ENCODE measurements at places on chromosomes 12 and 14. TPM values are rescaled to one million over a fixed set of nuclear protein-coding genes. Genes with fewer than 3 reads are reported as not detected.

OTOGL gene
- total RNA-seq, result not detected

DNA sequence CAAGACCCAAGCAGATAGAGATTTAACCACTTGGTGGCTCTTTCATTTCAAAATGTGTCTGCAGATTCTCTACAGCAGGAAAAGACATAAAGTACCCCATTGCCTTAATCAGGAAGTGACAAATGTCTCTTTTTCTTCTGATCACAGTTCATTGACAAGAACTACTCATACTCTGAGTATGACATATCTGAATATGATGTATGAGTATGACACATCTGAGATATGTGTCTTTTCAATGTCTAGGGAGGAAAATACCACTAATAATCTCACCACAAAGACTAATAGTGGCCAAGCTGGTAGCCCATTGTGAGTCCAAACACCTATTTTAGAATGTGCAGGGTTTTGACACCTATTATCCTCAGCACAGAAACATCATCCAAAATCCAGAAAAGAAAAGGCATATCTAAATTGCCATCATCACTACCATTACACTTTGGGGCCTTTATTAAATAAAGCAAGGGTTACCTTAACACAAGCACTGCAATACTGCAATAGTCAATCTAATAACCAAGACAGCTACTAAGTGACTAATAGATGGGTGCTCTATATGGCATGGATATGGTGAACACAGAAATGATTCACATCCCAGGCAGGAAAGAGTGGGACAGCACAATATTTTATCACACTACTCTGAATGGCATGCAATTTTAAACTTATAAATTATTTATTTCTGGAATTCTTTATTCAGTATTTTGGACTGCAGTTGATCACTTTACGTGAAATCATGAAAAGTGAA is 243.7 kb upstream of the FAR2 start:
- no peak overlapping the region for H3K27ac ChIP-seq
- H3K27me3 ChIP-seq, result no peaks in the 10 kb centered on the region
- H3K4me3 ChIP-seq, result no peak overlapping the region
- no peaks in the 10 kb centered on the region for H3K4me1 ChIP-seq
- H3K36me3 ChIP-seq, result no peaks in the 10 kb centered on the region

DNA sequence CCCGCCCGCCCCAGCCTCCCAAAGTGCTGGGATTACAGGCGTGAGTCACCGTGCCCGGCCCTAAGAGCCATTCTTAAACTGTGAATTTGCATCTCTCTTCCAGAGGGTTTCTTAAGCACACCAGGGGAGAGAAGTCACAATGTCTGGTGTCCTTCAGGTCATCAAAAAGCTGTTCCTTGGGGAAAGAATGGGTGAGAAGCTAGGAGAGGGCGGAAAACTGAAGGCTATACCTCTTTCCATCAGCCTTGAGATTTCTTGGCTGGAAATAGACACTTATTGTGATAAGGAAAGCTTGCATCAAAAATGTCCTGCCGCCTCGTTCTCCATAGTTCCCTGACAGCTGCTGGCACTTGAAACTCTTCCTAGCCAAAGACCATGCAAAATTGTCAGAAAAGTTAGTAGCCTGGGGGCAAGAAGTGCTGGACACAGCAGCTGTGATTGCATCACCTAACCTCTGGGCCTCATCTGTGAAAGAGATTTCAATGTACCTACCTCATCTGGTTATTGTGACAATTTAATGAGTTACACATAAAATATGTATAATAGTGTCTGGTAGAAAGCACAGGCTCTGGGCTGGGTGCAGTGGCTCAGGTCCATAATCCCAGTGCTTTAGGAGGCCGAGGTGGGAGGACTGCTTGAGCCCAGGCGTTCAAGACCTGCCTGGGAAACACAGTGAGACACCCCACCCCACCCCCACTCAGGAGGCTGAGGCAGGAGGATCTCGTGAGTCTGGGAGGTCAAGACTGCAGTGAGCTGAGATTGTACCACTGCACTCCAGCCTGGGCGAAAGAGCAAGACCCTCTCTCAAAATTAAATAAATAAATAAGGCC is 9.7 kb upstream of the UBC start:
- peaks cover 19% of the 10 kb centered on the region for H3K4me1 ChIP-seq
- H3K27ac ChIP-seq, result no peak overlapping the region
- no peaks in the 10 kb centered on the region for H3K27me3 ChIP-seq

- no peak overlapping the region for H3K27ac ChIP-seq
- H3K4me1 ChIP-seq, result no peaks in the 10 kb centered on the region
- H3K36me3 ChIP-seq, result no peaks in the 10 kb centered on the region
- H3K27me3 ChIP-seq, result no peaks in the 10 kb centered on the region
These were observed 879.4 kb downstream of the SLC6A15 start for GRCh38 chr12:84033162-84033561.

DNA sequence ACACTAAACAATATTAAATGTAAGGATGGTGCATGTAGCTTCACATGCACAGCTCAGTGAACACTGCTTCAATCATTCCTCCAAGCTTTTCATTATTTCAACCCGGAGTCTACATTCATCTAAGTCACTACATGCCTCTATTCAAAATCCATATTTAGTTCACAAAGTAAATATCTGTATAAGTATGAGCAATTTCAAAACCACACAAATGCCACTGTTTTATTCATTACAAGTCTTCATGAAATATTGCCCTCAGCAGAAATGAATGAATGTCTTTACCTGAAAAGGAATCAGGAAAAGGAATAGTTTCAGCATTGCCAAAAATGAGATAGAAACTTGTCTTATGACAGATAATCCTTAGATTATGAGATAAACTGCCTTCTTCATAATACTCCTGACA is 149.4 kb downstream of the SLC38A4 start:
- H3K27me3 ChIP-seq, result no peaks in the 10 kb centered on the region
- no peaks in the 10 kb centered on the region for H3K36me3 ChIP-seq
- DNase-seq, result no peak
- H3K27ac ChIP-seq, result no peak overlapping the region
- no peak overlapping the region for H3K4me3 ChIP-seq

GRCh38 chr14:65333943-65334687 is 78.4 kb upstream of the FUT8 start:
- H3K36me3 ChIP-seq, result no peaks in the 10 kb centered on the region
- H3K27ac ChIP-seq, result no peak overlapping the region
- no peaks in the 10 kb centered on the region for H3K4me1 ChIP-seq
- H3K4me3 ChIP-seq, result no peak overlapping the region

DNA sequence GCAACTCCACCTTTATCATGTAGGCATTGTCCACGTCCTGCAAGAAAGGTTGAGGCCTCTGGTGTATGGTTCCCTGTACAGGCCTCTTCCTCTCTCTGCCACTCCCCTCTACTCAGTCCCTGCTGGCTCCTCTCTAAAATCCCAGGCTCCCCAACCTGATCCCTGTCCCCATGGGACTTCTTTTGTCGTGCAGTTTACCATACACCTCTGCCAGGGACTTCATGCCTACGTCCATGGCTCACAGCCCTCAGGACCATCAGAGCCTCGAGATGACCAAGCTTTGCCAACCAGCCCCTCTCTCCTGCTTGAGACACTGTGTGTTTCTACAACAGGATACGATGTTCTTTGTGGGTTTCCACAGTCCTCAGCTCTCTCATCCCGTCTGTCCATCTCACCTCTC is 2.9 kb downstream of the KRT2 start:
- H3K4me1 ChIP-seq, result no peaks in the 10 kb centered on the region
- DNase-seq, result no peak
- no peaks in the 10 kb centered on the region for H3K27me3 ChIP-seq
- H3K36me3 ChIP-seq, result no peaks in the 10 kb centered on the region

DNA sequence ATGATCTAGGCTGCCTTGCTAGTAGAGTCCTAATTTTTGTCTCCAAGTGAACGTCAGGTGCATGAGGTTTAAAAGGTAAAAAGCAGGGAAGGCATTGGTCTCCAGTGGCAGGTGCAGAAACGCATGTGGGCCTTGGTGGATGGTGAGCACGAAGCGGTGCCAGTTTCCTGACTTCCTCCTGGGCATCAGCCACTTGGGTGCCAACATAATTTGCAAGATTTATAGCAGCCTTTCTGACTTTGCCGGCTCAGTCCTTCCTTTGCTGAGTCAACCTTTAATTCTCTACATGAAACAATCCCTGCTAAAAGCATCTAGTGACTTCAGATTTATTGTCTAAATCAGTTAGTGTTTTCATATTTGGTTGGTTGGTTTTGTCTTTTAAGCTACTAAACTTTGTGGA is 355.7 kb upstream of the TMEM132C start:
- no peak overlapping the region for H3K27ac ChIP-seq
- no peaks in the 10 kb centered on the region for H3K27me3 ChIP-seq
- H3K36me3 ChIP-seq, result no peaks in the 10 kb centered on the region
- DNase-seq, result no peak

DNA sequence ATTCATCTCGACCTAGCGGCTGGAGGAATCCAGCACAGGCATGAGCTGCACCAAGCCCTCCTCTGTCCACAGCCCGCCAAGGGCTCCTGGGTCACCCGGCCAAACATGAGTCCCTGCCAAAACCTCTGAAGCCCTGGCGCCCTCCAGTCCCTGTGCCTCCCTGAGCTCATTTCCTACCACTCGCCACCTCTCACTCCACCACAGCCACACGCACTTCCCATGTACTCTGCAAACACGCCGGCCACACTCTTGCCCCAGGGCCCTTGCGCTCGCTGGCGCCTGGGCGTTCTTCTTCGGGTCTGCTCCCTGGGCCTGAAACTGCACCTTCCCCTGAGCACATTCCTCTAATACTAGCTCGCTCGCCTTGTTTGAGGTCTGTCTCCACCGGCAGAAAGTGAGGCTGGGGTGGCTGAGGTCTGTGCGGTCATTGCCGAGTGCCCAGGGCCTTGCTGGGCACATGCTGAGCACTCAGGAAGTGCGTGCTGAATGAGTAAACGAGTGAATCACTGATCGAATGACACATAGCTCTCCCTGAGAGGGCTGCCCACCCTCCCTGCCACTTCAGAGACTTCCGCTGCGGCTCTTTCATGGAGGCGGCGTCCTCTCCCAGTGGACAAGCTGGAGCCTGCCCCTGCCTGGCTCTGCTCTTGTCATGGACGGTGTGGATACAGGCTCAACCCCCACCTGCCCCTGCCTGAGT is 33.7 kb upstream of the DLK1 start:
- H3K27me3 ChIP-seq, result no peaks in the 10 kb centered on the region
- H3K27ac ChIP-seq, result no peak overlapping the region
- no peak for DNase-seq
- no peaks in the 10 kb centered on the region for H3K36me3 ChIP-seq
- no peaks in the 10 kb centered on the region for H3K4me1 ChIP-seq

TMEM263 gene
- 27.0 TPM for total RNA-seq

DNA sequence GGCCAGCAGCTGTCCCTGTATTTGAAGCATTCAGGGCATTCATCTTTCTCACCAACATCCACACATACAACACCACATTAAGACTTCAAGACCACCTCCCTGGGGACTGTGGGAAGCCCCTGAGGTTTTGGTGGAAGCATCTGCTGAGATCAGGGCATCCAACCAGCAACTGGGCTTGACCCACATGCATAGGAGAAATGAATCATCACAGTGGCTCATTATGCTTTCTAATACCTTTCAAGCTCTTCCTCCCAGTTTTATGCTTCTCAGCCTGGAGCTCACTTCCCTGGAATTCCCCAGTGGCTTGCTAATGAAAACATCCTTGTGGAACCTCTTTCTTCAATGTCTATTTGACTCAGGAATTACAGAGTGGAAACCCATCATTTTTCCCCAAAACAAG is 21.4 kb upstream of the CMKLR1 start:
- H3K27me3 ChIP-seq, result no peaks in the 10 kb centered on the region
- H3K36me3 ChIP-seq, result no peaks in the 10 kb centered on the region
- H3K27ac ChIP-seq, result no peak overlapping the region
- H3K4me1 ChIP-seq, result no peaks in the 10 kb centered on the region
- H3K4me3 ChIP-seq, result no peak overlapping the region

IL22 gene
- not detected for total RNA-seq

GRCh38 chr14:57086271-57087162 is 182.2 kb downstream of the EXOC5 start:
- no peak for DNase-seq
- no peaks in the 10 kb centered on the region for H3K27me3 ChIP-seq
- no peak overlapping the region for H3K4me3 ChIP-seq
- no peak overlapping the region for H3K27ac ChIP-seq

- H3K4me3 ChIP-seq, result peak overlapping the region; percentile 55
- H3K27me3 ChIP-seq, result no peaks in the 10 kb centered on the region
- H3K4me1 ChIP-seq, result peaks cover 9% of the 10 kb centered on the region
These were observed 888 bp upstream of the CCDC197 start for GRCh38 chr14:93996130-93996695.

DNA sequence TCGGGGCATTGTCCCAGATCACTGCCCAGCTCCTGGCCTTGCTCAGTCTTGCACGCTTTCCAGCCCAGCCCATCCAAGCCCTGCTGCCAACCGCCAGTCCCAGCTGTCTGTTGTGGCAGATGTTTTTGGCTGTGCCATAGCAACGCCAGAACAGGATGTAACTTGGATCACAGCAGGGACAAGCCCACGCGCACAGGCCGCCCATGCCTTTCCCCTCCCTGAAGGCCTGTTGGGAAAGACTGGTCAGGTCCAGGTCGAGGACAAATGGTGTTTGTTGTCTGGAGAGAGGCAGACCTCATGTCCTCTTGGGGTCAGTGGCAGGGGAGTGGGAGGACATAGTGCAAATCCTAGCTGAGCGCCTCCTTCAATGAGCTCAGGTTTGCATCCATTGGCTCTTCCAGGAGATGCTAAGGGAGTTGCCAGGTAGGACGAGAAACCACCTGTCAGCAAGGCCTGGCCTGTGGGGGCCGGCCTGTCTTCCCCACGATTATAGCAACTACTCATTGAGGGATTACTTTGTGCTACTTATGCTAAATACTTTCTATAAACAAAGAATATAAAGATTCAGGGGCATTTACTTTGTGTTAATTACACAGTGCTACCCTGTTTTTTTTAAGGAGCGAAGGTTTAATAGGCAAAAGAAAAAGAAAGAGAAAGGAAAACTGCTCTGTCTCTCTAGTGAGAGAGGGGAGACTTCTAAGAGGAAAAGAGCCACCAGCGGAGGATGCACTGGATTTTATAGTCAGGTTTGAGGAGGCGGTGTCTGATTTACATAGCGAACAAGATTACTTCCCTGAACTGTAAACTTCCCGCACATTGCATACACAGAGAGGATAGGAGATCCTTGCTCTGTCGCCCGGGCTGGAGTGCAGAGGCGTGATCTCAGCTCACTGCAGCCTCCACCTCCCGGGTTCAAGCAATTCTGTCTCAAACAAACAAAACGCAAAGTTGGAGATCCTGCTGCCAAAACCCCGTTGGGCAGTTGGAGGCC is 42.8 kb upstream of the CORO1C start:
- H3K27me3 ChIP-seq, result no peaks in the 10 kb centered on the region
- H3K27ac ChIP-seq, result no peak overlapping the region
- no peaks in the 10 kb centered on the region for H3K36me3 ChIP-seq
- H3K4me3 ChIP-seq, result no peak overlapping the region

DNA sequence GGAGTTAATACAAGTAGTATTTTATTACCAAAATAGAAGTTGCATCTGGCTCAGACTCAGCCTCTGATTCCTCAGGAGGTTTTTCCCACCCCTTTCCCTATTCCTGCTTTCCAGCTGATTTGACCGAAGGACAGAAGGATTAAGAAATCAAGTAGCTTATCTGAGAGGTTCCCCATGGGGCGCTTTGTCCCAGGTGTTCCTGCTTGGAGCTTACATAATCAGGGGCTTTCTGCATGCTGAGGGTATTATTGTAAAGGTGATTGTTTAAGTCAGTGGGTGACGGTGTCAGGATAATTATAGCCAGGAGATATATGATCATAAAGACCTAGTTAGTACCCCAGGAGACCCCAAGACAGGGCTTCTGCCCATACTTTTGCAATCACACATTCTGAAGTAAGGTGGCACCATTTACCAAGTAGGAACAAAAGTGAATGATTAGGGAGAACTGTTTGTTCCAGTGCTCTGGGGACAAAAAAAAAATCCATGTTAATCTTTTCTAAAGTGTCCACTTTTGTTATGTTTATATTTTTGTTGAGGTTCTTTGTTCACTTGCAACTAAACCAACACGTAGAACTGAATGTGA is 921.3 kb downstream of the NRXN3 start:
- H3K4me3 ChIP-seq, result no peak overlapping the region
- no peak overlapping the region for H3K27ac ChIP-seq
- H3K4me1 ChIP-seq, result no peaks in the 10 kb centered on the region
- no peaks in the 10 kb centered on the region for H3K36me3 ChIP-seq
- no peak for DNase-seq

Data from ascending aorta (tissue), 2 donors.